GOT3 (cell line): ENCODE measurements at places on chromosomes 4 and X.

DNA sequence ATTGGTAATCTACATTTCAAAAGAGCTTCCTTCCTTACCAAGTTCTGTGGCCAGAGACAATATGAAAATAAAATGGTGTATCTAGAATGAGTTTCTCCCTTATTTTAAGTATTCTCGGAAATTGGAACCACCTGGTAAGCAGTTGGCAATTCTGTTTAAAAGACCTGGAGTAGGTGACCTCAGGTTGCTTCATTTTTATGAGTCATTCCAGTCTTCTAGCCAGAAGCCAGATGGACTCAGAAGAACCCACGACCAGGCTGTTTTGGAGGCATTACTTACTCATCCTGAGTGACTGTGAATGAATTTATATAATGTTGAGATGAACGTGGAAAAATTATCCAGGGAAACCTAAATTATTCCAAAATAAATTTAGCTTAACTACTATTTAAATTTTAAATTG, 9.1 kb downstream of the BMPR1B start:
- no peak for DNase-seq

DNA sequence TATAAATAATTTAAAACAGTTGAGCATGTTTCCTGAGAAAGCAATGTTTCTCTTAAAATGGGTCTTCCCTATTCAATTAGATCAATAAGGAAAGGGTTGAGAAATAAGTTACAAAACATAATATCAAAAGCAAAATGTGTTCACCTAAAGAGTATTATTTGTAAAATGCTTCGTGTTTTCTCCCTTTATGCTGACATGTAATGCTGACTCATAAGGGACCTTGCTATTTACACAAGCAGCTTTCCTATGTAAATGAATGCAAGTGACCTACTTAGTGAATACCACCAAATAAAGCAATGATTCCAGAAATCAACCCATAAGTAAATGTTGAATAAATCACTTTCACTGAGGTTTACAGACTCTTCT, 91.5 kb downstream of the ELOVL6 start:
- no peak for DNase-seq

- DNase-seq = no peak
Observed at GRCh38 chr4:98510757-98511517, 147.5 kb downstream of the TSPAN5 start.

DNA sequence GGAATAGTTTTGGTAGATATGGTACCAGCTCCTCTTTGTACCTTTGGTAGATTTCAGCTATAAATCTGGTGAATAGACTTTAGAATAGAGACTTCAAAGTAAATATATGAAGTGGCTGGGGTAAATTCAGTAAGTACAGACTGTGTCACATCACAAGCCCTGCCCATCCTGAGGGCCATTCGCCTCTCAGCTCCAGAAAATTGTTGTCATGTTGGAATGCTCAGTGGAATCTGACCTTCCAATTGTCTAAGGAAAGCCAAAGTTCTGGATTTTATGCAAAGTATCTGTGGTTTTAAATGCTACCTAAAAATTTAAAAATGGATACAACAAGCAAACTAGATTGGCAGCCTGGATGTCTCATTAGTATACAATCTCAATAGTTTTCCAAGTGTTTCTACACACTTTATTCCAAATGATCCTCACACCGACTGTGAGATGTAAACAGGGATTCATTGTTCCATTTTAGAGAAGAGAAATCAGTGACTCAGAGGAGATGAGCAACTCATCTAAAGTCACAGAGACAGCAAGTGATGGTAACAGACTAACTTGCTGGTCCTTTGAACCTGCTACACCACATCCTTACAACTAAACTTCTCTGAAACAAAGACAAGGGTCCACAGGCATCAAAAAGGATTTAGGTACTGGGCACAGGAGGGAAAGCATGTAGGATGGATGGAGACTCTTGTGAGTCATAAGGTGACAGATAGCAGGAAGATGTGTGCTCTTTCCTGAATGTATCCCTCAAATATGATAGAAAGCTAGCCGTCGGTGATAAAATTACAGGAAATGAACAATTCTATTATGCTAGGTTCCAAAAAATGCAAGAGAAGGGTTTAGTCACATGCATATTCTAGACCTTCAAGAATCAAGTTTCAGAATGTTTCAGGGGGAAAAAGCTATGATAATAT, 127.3 kb downstream of the ATP10D start:
- no peak for DNase-seq

GRCh38 chrX:73525928-73526690, 36.9 kb upstream of the CHIC1 start:
- no peak for DNase-seq

GRCh38 chr4:8403976-8404375, 36.5 kb downstream of the ACOX3 start:
- DNase-seq = no peak

- no peak for DNase-seq
Observed at GRCh38 chrX:39442332-39442731, 641.1 kb downstream of the MID1IP1 start.

- no peak for DNase-seq
Observed at GRCh38 chr4:78799551-78800495, 23.7 kb downstream of the BMP2K start.

DNA sequence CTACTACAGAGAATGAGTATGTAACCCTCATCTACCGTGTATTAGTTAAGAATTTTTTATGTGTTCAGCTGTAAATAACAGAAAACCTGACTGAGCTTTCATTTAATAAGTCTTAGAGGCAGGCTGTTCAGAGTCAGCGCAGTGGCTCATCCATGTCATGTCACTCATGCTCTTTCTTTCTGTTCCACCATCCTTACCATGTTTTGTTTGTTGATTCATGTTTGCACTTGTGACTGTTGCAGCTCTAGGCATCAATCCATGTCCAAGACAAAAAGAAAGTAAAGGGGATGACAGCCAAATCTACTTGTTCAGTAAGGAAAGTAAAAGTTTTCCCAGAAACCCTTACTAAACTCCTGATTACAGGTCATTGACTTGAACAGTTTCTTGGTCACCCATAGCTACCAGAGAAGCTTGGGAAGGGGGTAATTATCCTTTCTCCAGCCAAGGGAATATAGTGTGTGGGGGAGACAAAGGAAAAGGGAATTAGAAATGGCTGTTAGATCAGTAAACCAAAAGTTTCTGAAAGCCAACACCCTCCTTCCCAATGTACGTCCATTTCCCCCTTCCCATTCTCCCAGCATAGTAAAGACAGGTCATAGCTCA, 9.0 kb downstream of the ART3 start:
- no peak for DNase-seq

DNA sequence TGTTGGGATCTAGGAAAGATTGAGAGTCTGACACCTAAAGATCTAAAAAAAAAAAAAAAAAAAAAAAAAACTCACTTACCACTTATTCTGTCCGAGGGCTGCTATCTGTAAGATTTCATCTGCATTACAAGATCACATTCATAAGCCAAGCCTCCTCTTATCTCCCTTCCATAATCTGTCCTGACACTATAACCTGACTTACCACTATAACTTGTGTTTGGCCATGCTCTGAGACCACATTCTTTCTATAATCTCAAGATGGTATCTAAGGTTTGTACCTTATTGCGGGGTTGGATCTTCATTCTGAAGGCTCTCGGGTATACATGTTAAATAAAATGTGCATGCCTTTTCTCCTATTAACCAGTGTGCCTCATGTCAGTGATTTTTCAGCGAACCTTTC, 144.4 kb downstream of the MAGEB17 start:
- DNase-seq = no peak
